ENCODE measurements at places on chromosomes 2 and 18. TPM values are rescaled to one million over a fixed set of nuclear protein-coding genes. Genes with fewer than 3 reads are reported as not detected.

DNA sequence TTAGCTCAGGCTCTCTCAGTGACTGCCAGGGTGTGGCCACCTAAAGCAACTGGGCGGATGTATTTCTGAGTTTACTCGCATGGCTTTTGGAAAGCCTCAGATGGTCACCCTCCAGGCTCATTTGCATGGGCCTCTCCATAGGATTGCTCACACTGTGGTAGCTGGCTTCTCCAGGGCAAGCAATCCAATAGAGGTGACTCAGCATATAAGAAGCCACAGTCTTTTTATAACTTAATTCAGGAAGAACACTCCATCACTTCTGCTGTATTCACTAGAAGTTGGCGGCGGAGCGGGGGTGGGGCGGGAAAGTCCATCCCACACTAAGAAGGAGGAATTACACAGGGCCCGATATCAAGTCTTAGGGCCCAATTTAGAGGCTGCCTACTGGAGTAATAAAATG, 3.6 kb upstream of the DOK6 start:
- no peaks in the 10 kb centered on the region for H3K4me1 ChIP-seq
- DNase-seq, result peak; percentile 53
- no peak overlapping the region for H3K27ac ChIP-seq
- H3K4me3 ChIP-seq, result no peak overlapping the region
- H3K36me3 ChIP-seq, result no peaks in the 10 kb centered on the region
- peaks cover 18% of the 10 kb centered on the region for H3K27me3 ChIP-seq

DNA sequence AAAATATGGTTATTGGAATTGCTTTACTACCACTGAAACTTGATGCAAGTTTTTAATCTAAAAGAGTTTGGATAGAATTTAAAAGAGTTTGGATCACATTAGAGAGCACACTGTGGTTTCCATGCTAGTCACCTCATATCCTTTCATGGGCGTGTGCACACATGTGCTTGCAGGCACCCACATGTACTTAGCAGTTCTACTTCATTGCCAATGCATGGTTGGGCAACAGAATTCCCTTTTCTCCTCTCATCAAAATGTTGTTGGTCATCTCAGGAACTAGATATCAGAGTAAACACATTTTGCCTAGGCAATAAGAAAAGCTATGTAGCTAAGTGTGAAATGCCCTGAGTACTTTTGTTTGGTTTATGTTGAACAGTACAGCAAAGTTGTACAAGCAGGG, 254.1 kb upstream of the RASGRP3 start:
- H3K27ac ChIP-seq, result no peak overlapping the region
- no peaks in the 10 kb centered on the region for H3K4me1 ChIP-seq
- H3K36me3 ChIP-seq, result no peaks in the 10 kb centered on the region
- DNase-seq, result no peak
- H3K27me3 ChIP-seq, result no peaks in the 10 kb centered on the region

C2orf66 gene
- 0.20 TPM for total RNA-seq

VWA3B gene
- 0.64 TPM for total RNA-seq

DNA sequence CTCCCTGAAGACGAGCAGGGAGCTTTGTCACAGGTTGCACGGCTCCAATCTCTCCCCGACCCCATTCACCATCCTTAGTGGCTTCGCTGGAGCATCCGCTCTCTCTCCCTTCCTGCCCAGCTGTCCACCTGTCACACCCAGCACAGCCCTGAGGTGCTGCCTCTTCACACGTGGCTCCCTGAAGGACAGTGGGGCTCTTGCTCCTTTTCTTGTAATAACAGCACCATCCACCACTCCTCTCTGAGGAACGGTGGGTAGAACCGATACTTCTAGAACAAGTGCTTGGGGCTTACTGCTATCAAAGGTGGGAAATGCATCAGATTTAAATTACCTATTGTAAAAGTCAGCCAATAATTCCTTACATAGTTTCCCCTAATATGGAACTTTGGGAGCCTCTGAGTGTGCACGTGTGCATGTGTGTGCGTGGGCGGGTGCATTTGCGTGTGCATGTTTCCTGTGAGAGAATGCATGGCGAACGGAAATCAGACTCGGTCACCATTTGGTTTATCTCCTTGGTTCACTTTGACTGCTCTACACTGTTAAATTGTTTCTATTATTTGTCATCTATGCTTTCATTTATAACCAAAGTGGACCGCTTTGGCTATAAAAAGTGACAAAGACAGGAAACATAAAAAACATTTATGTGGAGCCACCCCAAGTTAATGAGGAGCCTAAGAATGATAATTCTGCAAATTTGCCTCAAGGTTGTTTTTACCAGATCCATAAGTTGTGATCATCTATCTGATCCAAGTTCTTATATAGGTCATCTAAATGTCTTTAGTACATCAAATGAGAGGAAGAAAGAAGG, 39.1 kb downstream of the KLHL29 start:
- no peak overlapping the region for H3K4me3 ChIP-seq
- H3K27me3 ChIP-seq, result no peaks in the 10 kb centered on the region
- no peaks in the 10 kb centered on the region for H3K4me1 ChIP-seq
- DNase-seq, result peak; percentile 13

GRCh38 chr2:217971166-217971565, 31.6 kb downstream of the TNS1 start:
- H3K27me3 ChIP-seq, result no peaks in the 10 kb centered on the region
- no peak overlapping the region for H3K4me3 ChIP-seq
- no peak overlapping the region for H3K27ac ChIP-seq

MDH1 gene
- 259 TPM for total RNA-seq

DNA sequence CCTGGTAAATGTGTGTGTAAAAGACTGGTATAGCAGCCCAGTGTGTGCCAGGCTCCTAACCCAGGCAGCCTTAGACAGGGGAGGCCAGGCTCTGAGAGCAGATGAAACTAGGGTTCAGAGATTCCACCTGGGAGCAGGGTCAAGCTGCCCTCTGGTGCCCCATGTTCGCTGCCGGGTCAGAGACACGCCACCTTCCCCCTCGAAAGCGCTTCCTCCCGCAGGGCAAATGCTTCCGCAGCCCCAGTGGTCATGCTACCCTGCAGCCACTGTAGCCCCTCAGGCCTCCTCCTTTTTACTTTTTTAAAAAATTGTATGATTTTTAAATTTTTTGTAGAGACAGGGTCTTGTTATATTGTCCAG, 10.6 kb upstream of the KLF11 start:
- DNase-seq, result no peak
- H3K4me3 ChIP-seq, result no peak overlapping the region
- H3K27me3 ChIP-seq, result no peaks in the 10 kb centered on the region

GRCh38 chr18:30676053-30676480, 366.5 kb downstream of the DSC3 start:
- no peaks in the 10 kb centered on the region for H3K36me3 ChIP-seq
- no peak overlapping the region for H3K27ac ChIP-seq
- no peaks in the 10 kb centered on the region for H3K4me1 ChIP-seq
- no peak overlapping the region for H3K4me3 ChIP-seq
- DNase-seq, result no peak

- no peak overlapping the region for H3K4me3 ChIP-seq
- H3K4me1 ChIP-seq, result peaks cover 5% of the 10 kb centered on the region
- no peak overlapping the region for H3K27ac ChIP-seq
- no peaks in the 10 kb centered on the region for H3K36me3 ChIP-seq
- peaks cover 4% of the 10 kb centered on the region for H3K27me3 ChIP-seq
These were observed 199.6 kb downstream of the BCL11A start for GRCh38 chr2:60353863-60354262.

- DNase-seq, result peak; percentile 97
- peaks cover 6% of the 10 kb centered on the region for H3K4me1 ChIP-seq
- peak within 1 kb of the TSS; percentile 83 for H3K4me3 ChIP-seq
- H3K27me3 ChIP-seq, result peaks cover 55% of the 10 kb centered on the region
These were observed at the start of gene ATP8B1 for GRCh38 chr18:57803103-57803969. TSS of gene ATP8B1 (minus strand) at chr18:57803315. CDS start at chr18:57731807, 71,508 bp downstream.

GRCh38 chr2:104406261-104406726, 447.6 kb upstream of the POU3F3 start:
- H3K27ac ChIP-seq, result no peak overlapping the region
- H3K4me3 ChIP-seq, result no peak overlapping the region
- H3K36me3 ChIP-seq, result no peaks in the 10 kb centered on the region
- H3K4me1 ChIP-seq, result peaks cover 4% of the 10 kb centered on the region
- DNase-seq, result no peak

- no peaks in the 10 kb centered on the region for H3K27me3 ChIP-seq
- H3K27ac ChIP-seq, result peak overlapping the region; percentile 42
- peak; percentile 87 for DNase-seq
- no peaks in the 10 kb centered on the region for H3K36me3 ChIP-seq
These were observed 71.7 kb downstream of the NCAPH start for GRCh38 chr2:96407041-96407918.

MYCN gene
- total RNA-seq, result 36.2 TPM

ST6GAL2 gene
- 15.6 TPM for total RNA-seq

HOXD11 gene
- 1.0 TPM for total RNA-seq

All from endodermal cell (in vitro differentiated cells).